ENCODE measurements at places on chromosomes 7 and 10.

DNA sequence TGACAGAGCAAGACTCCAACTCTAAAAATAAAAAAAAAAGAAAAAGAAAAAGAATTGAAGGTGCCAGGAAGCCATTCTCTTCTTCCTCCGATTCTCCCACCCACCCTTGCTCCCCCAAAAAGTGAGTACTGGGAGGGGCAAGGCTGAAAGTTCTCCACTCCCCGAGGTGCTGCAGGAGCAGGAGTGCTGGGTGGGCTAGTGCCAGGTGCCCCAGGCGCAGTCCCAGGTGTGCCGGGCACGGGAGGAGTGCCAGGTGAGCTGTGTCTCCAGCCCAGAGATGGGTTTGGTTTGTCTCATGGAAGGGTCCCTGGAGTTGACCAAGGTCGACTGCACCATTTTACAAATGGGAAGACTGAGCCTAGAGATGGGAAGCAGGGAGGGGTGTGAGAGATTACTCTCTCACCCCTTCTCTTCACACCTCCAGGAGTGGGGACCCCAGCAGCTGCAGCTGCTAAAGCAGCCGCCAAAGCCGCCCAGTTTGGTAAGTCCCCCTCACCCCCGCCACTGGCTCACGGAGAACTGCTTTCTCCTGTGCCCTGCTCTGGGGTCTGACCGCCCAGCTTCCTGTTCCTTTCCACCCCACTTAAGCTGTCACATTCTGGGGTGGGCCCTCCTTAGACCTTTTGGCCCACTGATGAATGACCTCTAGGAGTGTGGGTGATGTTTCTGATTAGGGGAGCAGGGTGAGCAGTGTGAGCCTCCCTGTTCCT lies 26.2 kb upstream of the LIMK1 start:
- no peak for DNase-seq

DNA sequence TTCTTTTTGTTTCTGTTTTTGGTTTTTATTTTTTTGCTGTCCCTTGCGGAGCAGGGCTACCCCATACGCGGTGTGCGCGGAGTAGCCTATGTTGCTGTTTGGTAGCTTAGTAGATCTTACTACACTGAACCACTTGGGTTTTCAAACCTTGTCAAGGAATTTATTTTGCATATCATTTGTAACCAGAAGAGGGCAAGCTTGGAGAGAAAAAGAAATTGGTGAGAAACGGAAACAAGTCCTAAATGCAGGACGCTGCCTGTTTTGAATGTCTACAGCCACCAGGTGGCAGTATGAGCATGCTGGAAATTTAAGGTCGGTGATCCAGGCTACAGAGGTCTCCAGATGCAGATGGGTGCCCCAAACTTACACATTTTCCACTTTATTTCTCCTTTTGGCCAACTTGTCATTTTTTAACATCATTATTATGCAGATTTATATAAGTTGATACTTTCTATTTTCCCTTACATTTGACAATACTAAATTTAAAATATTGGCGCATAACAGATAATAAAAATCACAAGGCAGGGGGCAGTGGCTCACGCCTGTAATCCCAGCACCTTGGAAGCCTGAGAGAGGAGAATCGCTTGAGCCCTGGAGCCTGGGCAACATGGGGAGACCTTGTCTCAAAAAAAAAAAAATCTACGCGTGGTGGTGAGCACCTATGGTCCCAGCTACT lies 15.3 kb upstream of the TRA2A start:
- DNase-seq: peak; percentile 77

- DNase-seq: no peak
Measured at GRCh38 chr7:2031451-2031845, 201.3 kb downstream of the MAD1L1 start.

DNA sequence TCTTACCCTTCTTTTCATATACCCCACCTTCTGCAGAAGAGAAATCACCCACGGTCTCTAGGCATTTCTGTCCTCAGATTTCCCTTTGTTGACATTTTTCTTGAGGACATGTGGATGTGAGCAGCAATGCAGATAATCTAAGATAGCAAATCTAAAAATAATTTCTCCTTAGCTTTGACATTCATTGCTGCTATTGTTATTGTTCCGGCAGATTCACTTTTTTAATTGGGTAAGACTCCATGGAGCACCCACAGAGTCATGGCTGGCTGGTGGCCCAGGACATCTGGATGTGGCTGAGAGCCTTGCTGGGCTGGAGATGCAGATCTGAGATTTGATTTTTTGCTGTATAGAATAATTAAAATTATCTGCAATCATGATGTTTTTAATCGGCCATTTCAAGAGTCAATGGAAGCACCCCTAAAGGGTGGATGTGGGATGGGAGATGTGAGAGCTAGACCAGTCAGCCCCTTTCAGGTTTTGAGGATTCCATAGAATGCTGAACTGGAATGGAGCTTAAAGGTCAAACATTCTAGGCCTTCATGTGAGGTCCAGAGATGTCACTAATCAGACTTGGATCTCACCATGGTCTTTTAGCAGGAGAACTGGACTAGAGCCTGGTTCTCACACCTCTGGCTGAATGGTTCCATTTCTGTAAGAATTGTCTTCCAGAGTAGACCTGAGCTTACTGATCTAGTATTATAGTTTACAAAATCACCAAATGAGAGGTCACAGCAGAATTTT lies 37.5 kb downstream of the TAS2R41 start:
- no peak for DNase-seq

DNA sequence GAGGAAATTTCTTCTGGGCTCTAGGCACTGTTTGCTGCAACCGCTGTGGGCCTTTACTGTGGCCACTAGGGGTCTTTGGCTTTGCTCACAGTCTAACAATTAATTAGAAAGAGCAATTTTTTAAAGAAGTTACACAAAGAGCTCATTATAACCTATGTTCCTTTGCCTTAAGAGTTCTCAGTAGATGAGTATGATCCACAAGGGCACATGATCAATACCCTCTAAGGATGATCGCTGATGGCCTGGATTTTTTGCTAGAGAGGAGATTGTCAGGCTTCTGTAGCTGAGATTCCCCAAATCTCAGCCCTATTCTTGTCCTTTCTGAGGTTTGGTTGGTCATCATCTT lies 80.8 kb upstream of the RHOBTB1 start:
- DNase-seq: no peak

DNA sequence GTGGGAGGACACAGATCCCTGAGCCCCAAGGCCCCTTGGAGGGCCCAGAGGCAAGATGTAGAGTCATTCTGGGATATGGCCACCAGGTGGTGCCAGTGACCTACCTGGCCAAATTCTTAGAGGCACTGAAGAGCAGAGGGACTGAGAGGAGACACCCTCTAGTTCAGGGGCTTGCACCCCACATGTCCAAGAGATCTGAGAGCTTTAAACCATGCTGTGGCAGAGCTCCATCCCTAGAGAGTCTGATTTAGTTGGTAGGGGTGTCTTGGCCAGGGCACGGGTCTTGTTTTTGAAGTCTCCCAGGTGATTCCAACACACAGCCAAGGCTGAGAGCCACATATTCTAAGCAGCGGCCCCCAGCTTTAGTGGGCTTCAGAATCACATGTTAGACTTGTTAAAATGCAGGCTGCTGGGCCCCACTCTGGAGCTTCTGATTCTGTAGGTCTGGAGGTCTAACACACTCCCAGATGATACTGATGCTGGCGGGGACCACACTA lies 52.5 kb downstream of the PRF1 start:
- peak; percentile 48 for DNase-seq

GRCh38 chr10:17586821-17587234 lies 30.3 kb downstream of the HACD1 start:
- no peak for DNase-seq

DNA sequence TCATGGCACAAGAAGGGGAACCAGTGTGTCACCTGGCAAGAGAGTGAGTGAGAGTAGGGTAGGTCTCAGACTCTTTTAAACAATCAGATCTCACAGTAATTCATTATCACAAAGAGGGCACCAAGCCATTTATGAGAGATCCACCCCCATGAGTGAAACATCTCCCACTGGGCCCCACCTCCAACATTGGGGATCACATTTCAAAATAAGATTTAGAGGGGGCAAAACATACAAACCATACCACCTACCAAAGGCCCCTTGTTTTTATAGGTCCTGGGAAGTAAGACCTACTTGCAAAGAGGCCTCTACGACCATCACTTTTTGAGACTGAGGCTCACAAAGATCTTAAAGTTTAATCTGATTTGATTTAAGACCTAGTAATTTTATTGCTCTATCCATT lies 134.9 kb downstream of the NRCAM start:
- DNase-seq: no peak
